ENCODE measurements at places on chromosomes 12 and 14. TPM values are rescaled to one million over a fixed set of nuclear protein-coding genes. Genes with fewer than 3 reads are reported as not detected.

- DNase-seq, result no peak
These were observed 8.2 kb upstream of the CCDC85C start for GRCh38 chr14:99612071-99612737.

Gene TOMM20L
- not detected for polyA plus RNA-seq

DNA sequence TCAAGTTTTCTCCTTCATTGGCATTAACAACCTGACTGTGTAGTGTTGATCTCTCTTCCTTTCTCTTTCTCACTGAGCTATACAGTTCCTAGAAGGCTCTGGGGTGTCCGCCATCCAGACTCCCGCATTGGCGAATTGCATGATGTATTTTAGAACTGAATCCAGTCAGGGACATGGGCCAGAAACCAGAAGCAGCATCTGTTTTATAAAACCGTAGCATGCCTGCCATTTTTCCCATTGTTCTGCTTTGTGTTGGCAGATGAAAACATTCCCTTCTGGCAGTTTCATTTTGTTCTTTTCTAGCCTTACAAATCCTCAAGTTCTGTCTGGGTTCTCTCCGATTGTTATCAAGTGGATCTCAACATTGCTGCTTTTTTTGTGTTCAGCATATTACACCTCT lies 268.3 kb upstream of the SEL1L start:
- DNase-seq, result no peak

Gene MUCL1
- polyA plus RNA-seq, result not detected

GRCh38 chr12:40511341-40511740 lies 180.9 kb upstream of the CNTN1 start:
- no peak for DNase-seq

DNA sequence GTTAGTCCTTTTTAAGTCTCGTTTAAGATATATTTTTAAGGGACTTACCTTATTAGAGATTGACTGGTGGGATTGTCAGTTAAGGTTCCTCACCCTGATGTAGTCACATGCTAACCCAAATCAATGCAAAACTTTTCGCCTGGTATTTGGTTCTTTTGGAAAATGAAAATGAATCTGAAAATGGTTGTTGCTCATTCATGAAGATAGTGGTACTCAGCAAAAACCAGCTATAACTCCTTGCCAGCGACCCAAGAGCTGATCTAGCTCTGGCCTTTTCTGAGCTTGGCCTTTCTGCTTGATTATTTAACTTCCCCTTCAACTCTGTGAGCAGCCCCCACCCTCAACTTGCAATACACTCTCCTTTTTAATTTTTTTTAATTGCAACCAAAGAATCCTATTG lies 85.0 kb upstream of the GTF2A1 start:
- DNase-seq, result no peak
